ENCODE measurements at places on chromosomes 7 and 10. TPM values are rescaled to one million over a fixed set of nuclear protein-coding genes. Genes with fewer than 3 reads are reported as not detected.

ASAH2 gene
- 3.1 TPM for total RNA-seq

SLC26A5 gene
- 0.40 TPM for total RNA-seq

TMEM176B gene
- total RNA-seq = 1.2 TPM

ARID5B gene
- total RNA-seq = 1.1 TPM

SH2B2 gene
- 18.7 TPM for total RNA-seq

ACTA2 gene
- 2.0 TPM for total RNA-seq

SERPINE1 gene
- 5.6 TPM for total RNA-seq

SPDYE16 gene
- total RNA-seq = not detected

Measured in H1 (cell line).